ACHN (cell line): ENCODE measurements at places on chromosomes 4 and X.

- peak; percentile 29 for DNase-seq
Observed at GRCh38 chrX:70452143-70452733, 7.6 kb downstream of the DLG3 start.

- no peak for DNase-seq
Observed at GRCh38 chr4:108417923-108418322, 202.5 kb upstream of the RPL34 start.

DNA sequence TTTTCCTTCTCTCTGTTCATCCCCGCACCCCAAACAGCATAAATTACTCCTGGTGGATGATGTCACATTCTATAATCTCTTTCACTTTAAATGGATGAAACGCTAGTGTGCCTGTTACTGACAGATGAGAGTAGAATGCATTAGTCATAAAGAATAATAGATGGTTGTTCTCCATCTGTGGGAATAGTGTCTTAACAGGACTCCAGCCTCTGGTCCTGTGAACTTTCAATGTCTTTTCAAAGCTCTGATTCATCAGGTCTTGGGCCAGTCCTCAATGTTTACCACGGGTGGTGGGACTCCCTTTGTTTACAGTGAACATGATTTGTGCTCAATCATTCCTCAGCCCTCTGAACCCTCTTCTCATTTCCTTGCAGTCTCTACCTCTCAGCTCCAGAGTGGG lies 182.6 kb downstream of the GABRB1 start:
- peak; percentile 8 for DNase-seq

DNA sequence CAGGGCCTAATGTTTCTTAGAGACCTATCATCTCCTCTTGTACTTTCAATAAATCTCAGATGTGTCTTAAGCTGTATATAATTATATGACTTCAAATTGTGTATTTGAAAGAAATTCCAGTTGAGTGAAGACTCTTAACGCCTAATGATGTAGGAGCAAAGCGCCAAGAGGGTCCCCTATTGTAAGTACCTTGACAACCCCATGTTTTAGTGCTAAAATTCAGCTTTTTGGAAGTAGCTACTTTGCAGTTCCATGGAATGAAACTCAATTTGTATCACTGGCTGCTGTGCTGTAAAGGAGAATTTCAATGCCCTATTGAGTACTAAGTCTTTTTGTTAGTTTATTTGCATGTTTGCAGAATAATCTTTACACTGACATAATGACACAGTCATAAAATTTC lies 1826.6 kb upstream of the AGA start:
- no peak for DNase-seq

DNA sequence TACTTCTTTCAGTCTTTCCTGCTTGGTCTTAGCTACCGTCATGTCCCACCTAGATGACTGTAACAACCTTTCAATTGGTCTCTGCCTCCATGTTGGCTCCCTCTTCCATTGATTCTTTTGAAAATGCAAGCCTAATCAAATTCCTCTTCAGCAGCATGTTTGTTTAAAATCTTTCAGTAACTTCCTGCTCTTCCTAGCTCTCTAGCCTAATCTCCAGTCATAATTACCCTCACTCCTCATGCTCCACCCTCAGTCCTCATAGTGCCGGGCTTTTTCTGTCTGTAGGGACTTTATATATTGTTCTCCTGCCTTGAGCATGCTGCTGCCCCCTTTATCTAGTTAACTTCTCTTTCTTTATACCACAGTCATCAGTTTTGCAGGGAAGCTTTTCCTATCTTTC lies 12.1 kb downstream of the SNX25 start:
- no peak for DNase-seq

DNA sequence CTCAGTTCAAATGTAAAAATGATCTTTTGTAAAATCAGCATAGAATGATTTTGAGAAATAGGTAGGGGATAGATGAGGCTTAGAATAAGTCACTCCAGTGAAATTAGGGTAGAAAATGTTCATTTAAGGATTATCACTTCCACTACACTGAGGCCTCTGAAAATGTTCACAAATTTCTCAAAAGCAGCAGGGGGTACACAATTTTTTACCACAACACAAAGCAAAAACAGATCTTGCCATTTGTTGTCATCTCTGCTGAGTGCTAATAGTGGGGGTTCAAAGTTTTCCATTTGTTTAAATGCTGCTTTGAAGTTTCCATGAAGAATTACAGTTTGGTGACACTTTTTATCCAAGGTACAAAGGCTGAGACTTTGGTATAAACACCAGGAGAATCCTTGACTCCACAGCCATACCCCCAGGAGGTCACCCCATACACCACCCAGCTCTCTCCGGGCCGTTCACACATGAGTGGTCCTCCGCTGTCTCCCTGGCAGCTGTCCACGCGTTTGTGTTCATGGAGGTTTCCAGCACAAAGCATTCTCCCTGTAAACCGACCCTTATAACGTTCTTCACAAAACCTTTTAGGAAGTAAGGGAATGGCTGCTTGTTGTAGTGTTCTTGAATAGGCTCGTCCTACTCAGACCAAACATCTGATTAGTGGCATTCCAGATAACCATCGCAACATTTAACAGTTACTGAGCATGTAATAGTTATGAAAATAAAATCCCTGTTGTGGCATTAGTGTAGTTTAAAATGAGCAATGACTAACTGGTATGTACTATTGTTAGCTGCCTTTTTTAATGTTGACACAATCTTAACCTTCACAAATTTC lies 71.0 kb downstream of the PRSS12 start:
- DNase-seq = peak; percentile 24

GRCh38 chrX:130300010-130300282 lies 31.2 kb upstream of the ZNF280C start:
- DNase-seq = no peak

DNA sequence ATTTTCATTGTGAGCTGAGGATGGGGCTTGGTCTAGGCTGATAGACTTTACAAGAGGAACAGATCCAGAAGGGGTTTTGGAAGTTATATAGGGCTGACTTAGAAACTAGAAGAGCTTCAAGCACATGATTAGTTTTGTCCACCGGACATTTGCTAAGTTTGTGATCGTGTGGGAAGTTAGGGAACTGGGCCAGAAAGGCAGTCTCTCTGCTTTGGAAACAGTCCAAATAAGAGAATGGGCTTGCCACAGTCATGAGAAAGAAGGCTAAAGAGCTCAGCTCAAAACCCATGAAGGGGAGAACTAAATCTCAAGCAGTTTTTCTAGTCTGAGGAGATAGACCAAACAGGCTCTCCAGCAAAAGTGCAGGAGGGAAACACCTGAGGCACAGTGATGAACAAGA lies 67.8 kb downstream of the ZNF674 start:
- no peak for DNase-seq

DNA sequence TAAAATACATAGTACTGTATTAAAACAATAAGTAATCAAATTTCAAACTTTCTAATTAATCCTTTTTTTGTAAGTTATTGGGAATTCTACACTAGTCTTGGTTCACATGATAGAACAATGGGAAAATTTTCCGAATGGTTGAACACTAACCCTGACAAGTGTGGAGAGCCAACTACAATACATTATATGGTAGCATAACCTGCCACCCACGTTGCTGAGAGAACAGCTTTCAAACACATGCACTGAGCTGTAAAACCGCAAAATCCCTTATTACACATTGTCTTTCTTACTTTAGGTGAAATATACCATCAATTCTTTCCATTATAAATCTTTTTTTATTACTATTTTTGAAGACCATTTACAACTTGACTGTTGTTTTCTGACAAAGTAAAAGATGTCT lies 54.7 kb downstream of the ANAPC10 start:
- DNase-seq = no peak

DNA sequence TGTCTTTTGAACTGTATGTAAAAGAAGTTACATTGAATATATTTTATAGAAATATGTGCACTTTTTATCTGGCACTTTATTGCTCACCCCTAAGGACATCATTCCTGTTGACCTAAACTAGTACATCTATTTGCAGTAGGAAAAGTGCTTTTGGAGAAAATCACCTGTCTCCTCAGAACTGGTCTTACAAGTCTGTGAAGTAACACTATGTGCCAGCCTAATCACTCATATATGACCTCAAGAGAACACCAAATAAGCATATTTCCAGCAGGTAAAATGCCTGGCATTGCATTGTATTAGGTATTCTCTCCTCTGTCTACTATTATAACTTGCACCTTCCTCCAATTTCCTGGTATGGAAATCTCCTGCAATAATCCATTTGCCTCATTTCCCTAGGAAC lies 4.0 kb upstream of the GASK1B start:
- no peak for DNase-seq
